T-helper 17 cell (primary cell): ENCODE measurements at places on chromosomes 1 and 21.

- no peak for DNase-seq
These were observed 406 bp downstream of the PUSL1 start for GRCh38 chr1:1308756-1309250.

GRCh38 chr1:225817611-225818061, 7.7 kb downstream of the EPHX1 start:
- no peak for DNase-seq

- DNase-seq: no peak
These were observed 146.8 kb upstream of the DPT start for GRCh38 chr1:168875831-168876230.

DNA sequence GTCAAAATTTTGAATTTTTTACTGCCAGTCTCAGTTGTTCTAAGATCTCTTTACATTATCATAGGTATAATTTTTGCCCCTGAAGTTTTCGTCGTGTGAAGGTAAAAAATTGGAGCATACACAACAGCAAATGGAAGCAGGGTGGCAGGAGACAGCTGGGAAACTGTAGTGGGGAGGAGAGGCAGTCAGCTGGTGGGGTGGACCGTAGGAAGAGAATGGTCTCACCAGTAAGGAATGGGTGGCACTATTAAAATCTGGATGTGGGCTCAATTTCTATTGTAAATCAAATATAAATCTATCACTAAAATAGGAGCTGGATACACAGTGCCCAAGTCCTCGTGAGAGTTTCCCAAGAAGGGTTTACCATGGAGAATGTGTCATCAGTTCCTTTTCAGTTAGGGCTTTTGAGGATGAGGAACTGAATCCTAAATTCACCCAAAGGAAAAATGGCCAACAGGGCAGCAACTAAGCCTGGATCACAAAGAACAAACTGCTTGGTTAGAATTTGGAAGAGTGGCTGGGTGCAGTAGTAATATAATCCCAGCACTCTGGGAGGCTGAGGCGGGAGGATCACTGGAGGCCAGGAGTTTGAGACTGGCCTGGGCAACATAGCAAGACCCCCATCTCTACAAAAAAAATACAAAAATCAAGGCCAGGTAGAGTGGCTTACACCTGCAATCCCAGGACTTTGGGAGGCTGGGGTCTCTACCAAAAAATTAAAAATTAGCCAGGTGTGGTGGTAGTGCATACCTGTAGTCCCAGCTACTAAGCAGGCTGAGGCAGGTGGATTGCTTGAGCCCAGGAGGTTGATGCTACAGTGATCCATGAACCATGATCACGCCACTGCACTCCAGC, 10.5 kb upstream of the IRF2BP2 start:
- DNase-seq: no peak

- no peak for DNase-seq
These were observed 44.6 kb upstream of the GREM2 start for GRCh38 chr1:240656531-240656930.

GRCh38 chr1:171762143-171762563, 19.3 kb upstream of the METTL13 start:
- no peak for DNase-seq

- DNase-seq: no peak
These were observed 12.6 kb upstream of the TNFRSF14 start for GRCh38 chr1:2543543-2544092.

- no peak for DNase-seq
These were observed 225.6 kb upstream of the MAP1LC3C start for GRCh38 chr1:242224461-242224860.

DNA sequence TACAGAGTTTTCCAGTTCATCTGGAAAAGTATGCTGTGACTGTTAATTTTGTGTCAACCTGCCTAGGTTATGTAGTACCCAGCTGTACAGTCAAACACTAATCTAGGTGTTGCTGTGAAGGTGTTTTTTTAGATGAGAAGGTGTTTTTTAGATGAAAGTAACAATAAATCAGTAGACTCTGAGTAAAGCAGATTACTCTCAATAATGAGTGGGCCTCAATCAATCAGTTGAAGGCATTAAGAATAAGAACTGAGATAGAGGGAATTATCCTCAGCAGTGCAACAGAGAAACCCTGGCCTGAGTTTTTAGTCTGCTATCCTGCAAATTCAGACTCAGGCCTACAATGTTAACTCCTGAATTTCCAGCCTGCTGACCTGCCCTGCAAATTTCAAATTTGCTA, 33.5 kb downstream of the SCAF4 start:
- DNase-seq: no peak

GRCh38 chr1:234396092-234396491, 22.8 kb downstream of the COA6 start:
- DNase-seq: no peak

DNA sequence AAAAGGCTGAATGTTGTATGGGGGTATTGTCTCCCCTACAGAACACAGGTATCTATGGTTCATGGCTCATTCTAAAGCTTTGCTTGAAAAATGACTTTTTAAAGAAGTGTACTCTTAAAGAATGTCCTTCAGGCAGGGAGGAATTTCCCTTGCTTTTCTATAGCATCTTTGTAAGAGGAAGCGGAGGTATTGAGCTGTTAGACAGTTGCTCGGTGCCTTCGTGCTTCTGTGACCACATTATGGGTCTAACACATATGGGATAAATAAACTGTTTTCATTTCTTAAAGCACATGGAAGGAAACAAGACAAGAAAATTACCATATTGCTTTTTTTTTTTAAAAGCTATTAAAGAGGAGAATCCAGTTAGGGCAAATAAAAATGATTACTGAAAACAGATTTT, 182.9 kb downstream of the NTNG1 start:
- DNase-seq: no peak

- no peak for DNase-seq
These were observed 17.6 kb upstream of the PKP1 start for GRCh38 chr1:201265756-201266155.

DNA sequence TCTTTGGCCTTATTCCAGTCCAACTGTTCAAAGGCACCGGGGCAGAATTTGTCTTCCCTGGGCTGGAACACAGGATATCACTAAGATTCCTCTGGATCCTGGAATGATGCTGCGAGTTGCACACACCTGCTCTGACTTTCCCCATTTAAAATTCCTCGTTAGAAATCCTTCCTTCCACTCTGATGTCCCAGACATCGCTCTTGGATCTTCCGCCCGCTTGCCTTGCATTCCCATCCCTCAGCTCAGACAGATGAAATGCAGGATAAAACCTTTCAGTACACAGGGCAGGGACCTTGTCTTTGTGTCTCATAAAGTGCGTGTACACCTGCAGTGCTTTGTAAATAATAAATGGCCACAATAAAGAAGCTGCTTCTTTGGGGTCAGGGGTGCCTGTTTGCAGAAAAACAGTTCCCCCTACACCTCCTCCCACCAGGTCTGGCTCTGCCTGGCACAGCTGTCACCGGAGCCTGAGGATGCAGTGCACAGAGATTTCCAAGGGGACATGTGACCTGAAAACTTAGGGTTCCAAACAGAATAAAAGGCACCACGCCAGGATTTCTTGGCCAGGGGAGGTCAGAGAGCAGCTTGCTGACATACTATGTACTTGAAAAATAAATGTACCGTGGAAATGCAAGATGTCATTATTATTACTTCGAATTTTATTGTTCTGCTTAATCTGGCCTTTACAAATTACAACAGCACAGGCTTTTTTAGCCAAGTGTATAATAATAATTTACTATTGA, 62.9 kb upstream of the SYT6 start:
- DNase-seq: no peak

GRCh38 chr1:234732260-234732659, 122.3 kb upstream of the IRF2BP2 start:
- DNase-seq: no peak

DNA sequence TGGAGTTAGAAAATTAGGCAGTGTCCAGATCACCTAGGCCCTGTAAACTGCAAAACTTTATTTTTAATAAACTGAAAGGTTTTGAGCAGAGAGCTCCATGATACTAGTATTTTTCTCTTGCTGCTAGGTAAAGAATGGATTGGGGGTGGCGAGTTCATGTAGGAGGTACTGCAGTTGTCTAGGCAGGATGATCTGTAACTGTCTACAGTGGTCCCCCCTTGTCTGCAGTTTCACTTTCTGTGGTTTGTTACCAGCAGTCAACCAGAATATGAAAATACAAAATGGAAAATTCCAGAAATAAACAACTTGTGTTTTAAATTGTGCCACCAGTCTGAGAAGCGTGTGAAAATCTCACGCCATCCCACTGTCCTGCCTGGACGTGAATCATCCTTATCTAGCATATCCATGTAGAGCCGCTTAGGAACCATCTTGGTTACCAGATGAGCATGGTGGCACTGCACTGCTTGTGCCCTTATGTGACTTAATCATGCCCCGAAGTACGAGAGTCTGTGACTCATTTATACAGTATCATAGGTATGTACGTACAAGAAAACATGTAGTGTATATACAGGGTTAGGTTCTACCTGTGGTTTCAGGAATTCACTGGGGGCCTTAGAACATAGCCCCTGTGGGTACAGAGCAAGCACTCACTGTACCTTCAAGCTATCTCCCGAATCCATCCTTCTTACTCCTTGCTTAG, 94.2 kb downstream of the AHCTF1 start:
- DNase-seq: no peak

DNA sequence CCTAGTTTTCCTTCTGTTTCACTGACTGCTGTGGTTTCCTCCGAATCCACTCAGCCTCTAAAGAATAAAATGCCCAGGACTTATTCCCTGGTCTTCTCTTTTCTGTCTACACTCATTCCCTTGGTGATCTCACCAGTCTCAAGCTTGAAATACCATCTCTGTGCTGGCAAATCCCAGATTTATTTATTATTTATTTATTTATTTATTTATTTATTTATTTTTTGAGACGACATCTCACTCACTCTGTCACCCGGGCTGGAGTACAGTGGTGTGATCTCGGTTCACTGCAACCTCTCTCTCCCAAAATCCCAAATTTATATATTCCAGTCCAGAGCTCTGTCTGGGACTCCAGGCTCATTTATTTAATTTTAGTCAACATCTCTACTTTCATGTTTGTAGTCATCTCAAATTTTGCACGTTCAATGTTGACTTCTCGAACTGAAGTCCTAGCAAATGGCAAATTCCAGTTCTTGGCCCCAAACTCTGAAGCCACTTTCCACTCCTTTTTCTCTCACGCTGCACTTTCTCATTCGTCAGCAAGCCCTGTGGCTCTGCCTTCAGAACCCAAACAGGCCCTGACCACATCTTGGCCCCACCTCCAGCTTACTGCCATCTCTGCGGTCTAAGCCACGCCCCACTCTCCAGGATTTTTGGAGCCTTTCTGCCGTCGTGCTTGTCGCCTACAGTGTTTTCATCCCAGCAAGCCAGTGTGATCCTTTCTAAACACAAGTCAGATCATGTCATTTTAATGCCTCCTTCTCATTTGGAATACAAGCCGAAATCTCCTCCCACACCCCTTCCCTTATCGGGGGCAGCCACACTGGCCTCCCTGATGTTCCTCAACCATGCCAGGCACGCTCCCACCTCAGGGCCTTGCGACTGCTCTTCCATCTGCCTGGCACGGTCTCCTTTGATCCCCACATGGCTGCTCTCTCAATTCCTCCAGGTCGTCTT, 14.2 kb upstream of the TENT5B start:
- no peak for DNase-seq

- DNase-seq: no peak
These were observed 3.5 kb downstream of the IGSF9 start for GRCh38 chr1:159941591-159942560.

DNA sequence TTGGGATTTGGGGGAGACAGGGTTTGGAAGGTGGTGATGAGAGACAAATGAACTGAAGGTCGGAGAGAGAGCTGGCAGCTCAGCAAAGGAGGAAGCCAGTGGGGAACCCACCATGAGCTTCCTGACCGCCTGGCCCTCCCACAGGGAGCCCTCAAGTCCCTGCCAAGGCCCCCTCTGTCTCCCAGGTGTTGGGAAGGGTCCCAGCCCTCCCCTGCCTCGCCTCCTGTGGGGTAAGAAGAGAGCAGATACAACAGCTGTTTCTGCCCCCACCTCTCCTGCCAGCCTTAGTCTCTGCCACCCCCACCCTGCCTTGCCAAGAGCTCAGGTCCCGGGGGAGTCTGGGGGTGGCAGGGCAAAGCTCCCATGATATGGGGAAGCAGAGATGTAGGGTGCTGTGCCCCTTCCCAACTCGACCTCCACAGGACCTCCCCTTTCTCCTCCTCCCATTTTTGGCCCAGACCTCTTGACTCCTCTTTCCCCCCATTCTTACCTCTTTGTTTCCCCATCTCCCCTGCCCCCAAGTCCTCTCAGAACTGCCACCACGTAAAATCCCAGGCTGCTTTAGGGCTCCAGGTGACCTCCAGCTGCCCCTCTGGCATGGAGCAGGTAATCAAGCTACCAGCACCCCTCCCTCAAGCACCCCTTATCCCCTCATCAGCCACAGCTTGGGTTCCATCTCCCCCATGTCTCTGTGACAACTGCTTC, 556 bp downstream of the S100A1 start:
- DNase-seq: no peak

- DNase-seq: no peak
These were observed 32.4 kb upstream of the PGBD5 start for GRCh38 chr1:230458509-230458908.

GRCh38 chr1:209187589-209187988, 395.9 kb upstream of the CAMK1G start:
- no peak for DNase-seq

DNA sequence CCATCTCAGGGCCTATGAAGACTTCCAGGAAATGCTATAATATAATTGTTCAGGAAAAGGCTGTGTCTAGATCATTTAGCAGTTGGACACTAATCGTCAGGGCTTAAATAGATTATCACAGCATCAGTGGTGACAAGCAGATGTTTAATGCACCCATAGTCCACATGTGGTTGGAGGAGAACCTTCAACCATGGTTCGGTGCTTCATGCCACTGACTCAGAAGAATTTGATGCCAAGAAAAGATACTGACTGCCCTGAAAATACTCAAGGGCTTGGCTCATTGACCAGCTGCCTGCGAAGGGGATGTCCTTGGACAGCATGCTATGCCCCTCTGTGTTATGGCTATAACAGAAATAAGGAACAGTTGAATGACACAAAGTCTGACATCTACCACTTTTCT, 175.7 kb downstream of the HHIPL2 start:
- DNase-seq: no peak

DNA sequence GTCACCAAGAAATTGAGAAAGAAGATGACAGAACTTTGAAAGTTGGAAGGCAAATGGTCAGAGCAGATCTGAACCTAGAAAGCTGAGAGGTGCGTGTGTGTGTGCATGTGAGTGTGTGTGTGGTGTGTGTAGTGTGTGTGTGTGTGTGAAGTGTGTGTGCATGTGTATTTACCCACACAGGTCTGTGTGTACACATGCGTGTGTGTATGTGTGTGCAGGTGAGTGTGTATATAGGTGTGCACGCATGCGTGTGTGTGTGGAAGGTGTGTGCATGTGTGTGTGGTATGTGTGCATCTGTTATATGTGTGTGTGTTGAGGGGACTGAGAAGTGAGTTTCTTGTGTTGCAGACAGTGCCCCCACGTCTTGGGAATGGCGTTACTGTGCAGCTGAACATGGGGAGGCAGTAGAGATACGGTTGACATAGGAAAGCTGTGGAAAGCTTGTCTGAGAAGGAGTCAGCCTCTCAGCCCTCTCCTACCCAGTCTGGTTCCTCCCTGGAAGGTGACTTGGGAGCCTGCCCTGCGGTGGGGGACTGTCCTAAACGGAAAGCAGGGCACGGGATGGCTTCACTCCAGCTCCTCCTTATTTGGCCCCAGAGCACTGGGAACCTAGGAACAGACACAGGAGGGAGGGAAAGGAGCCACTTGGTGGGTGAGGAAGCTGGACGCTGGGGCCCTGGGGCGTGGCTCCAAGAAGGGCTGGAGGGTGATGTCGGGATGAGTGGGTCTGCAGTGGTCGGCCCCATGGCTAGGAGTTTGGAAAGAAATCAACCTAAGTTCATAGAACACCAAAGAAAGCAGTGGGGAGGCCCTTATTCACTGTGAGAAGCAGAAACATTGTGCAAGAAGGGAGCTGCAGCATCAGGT, 97.2 kb downstream of the PCBP3 start:
- no peak for DNase-seq
